Stimulated activated CD8-positive, alpha-beta memory T cell treated with anti-CD3 and anti-CD28 coated beads, Interleukin-4, amount 100 ng/mL, for 4 hours (primary cell): ENCODE measurements at places on chromosomes 16 and 17.

GRCh38 chr17:5870231-5870953 lies 199.8 kb upstream of the WSCD1 start:
- no peak for DNase-seq

DNA sequence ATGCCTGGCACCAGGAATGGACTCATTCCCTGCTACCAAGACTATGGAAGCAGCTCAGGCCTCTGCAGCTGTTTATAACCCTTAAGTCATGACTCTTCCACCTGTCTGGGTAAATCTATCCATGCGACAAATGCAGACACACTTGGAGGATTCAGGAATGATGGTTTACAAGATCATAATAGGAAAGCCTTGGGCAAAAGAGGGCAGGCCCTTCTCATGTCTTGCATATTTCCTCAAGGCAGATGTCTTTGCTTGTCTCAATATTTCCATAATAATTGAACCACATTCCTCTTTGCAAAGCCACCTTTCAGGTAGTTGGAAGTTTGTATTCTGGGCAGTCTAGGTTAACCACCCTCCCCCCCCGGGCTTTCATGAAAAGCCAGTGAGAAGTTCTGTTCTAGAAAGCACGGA lies 884 bp upstream of the JPT1 start:
- no peak for DNase-seq

DNA sequence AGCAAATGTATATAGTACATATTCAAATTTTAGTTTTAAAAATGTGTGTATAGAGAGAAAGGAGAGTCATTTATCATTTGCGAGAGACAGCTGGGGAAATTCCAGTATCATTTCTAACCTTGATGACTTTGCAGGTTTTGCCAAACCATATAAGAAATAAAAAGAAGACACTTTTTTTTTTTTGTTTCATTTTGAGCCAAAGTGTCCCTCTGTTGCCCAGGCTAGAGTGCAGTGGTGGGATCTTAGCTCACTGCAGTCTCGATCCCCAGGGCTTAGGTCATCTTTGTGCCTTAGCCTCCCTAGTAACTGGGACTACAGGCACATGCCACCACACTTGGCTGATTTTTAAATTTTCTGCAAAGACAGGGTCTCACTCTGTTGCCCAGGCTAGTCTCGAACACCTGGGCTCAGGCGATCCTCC lies 38.4 kb upstream of the VWA3A start:
- DNase-seq: no peak

DNA sequence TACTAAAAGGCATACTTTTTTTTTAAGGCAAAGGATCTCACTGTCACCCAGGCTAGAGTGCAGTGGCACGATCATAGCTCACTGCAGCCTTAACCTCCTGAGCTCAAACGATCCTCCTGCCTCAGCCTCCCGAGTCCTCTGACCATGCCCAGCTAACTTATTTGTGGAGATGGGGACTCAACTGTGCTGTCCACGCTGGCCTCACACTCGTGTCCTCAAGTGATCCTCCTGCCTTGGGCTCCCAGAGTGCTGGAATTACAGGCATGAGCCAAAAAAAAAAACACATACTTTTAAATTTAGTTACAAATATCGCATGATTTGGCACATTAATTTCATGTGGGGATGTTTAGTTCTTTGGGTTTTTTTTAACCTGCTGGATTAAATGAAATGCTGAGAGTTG lies 207.7 kb upstream of the CHMP6 start:
- no peak for DNase-seq

DNA sequence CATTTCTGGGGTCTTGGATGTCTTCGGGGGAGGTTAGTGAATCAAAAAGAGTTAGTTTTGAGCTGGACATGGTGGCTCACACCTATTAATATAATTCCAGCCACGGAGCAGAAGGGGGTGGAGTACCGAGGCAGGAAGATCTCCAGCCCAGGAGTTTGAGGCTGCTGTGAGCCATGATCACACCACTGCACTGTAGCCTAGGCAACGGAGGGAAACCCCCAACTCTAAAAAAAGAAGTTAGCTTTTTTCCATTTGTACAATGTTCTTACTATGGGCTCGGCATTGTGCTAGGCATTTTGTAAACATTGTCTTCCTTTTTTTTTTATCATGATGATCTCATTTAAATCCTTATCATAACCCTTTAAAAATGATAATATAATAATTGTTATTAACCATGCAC lies 8.3 kb upstream of the SNF8 start:
- DNase-seq: no peak

DNA sequence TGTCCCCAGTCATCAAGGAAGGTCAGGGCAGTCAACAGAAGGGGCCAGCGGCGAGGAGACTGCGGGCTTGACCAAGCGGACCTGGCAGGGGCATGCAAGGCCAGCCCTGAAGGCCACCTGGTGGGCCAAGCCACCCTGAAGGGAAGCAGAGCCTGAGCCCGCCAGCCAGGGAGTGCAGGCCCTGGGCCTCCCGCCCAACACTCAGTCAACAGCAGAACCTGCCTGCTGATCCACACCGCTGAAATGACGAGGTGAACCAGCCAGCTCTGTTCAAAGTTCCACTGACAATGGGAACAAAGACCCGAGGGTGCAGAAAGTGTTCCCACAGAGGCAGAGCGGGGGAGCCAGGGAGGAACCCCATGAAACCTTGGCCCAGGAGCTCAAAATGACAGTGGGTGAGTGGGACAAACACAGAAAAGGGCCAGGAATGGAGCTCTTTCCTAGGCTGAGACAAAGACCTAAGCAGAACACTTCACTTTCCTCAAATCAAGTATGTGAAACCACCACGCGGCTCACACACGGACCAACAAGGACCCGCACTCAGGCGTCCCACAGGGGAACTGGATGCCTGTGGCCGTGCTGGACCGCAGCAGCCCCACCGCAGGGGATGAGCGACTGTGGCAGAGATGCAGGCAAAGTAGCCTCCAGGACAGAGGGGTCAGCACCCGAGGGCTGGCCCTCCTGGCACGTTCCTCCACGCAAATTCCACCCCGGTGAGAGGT lies 12.0 kb downstream of the AXIN1 start:
- no peak for DNase-seq

DNA sequence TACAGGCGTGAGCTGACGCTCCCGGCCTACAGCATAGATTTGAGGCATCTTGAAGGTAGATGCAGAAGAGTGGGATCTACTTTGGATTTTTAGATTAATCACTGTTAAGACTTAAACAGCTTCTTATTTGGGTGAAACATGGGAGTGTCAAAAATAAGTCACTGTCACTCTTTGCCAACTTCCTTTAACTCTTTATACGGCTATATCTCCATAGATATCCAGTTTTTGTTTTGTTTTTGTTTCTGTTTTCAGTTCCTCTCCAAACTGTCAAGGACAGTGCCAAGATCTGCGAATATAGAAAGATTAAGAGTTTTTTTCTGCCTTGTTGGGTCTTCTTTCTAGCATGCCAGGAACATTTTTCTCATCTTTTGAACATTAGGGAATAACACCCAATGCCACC lies 706.1 kb downstream of the WWOX start:
- DNase-seq: no peak

GRCh38 chr16:11405331-11406176 lies 60.3 kb downstream of the RMI2 start:
- DNase-seq: peak; percentile 13

DNA sequence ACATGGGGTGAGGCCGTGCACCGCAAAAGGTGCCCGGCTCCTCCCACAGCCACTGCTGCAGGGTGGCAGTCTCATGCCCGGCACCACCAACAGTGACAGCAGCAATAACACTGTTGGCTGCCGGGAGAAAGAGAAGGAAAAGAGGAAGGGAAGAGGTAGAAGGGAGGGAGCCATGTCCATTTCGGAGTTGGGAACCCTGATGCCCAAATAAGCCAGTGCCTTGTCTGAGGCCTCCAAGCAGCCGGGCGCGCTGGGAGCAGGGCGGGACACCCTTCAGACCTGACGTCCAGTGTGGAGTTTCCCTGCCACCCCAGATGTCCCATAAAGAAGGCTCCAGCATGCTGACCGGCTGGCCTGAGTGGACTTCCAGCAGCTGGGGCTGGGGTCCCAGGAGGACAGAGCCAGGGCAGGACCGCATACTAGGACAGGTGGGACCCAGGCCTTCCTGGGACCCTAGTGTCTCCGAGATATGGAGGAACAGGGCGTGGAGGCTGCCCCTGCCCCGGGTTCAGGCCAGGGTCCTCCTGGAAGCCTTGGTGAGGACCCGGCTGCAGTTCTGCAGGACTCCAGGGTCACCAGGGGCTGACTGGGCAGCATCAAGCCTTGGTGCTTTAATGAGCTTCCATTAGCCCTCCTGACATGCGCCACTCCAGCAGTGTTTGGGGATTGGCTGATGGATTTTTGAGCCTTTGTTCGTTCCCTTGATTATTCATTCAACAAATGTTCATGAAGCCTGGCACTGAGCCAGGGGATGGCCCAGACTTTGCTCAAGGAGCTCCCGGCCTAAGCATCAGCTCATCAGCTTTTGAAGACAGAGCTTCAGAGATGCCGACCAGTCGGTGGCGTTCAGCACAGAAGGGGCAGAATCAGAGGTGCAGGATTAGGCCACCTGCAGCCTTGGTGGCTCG lies 223.6 kb upstream of the CIBAR2 start:
- no peak for DNase-seq

DNA sequence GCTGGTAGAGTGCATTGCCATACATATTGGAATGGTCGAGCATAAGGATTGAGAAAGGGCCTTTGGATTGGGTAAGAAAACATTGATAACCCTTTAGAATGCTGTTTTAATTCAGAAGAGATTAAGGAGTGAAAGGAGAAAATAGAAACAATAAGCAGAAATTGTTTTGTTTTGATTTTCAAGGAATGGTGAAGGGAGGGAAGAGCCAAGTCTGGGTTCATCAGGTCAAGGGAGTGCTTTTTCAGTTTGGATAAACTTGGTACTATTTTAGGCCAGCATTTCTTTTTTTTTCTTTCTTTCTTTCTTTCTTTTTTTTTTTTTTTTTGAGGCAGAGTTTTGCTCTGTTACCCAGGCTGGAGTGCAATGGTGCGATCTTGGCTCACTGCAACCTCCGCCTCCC lies 50.3 kb downstream of the SNTB2 start:
- DNase-seq: no peak

DNA sequence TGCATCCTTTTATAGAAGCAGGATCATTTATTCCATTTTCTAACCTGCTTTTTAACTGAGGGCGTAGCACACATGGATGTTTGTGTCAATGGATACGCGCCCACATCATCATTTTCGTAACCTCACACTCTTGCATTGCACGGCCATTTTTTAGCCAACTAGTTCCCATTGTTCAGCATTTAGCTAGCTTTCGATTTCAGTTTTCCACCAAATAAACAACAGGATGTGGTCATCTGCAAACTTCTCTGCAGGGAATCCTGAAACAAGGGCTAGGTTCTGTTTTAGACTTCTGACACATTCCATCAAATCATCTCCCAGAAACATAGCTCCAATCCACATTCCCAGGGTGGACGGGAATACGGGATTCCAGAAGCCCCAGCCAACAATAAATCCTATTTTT lies 6.4 kb downstream of the CYB561 start:
- DNase-seq: no peak

DNA sequence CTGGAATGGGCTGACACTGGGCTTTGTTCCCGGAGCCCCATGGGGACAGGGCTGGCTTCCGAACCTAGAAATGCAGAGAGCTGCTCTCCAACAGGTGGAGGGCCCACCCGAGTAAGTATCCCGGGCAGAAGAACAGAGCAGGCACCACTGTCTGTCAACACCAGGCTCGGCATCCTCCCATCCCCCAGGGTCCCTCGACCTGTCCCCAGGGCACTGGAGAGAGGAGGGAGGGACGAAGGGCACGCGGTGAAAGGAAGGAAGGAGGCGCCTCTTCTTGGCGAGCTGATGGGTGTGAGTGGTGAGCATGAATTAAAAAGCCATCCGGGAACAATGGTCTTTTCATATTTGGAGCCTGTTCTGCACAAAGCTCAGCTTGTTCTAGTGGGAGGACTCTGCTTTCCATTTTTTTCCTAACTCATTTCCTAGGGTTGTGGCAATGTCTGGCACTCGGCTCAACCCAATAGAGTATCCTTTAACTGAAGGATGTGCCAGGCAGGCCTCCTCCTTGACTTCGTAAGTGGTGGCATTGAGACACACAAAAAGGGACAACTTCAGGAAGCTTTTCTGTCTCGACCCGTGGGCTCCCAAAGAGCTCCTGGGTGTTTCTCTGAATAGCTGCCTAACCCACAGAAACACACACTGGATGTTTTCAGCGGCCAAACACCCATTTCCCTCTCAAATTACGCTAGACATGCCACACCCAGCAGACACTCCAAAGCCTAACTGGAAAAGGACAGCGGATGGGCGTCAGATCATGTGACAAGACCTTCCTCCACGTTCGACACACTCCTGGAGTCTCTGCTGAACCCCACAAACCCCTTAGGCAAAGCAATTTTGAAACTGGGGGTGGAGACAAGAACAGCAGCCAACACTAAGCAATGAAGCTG lies 47.7 kb downstream of the ZFHX3 start:
- no peak for DNase-seq

- DNase-seq: no peak
These were observed 159.1 kb downstream of the UTP18 start for GRCh38 chr17:51419476-51419875.

GRCh38 chr16:60818465-60818864 lies 1217.8 kb downstream of the CDH8 start:
- no peak for DNase-seq

- DNase-seq: no peak
These were observed 358.1 kb downstream of the CDH8 start for GRCh38 chr16:61678182-61678581.

- no peak for DNase-seq
These were observed 47.5 kb downstream of the RNF213 start for GRCh38 chr17:80307994-80308691.

DNA sequence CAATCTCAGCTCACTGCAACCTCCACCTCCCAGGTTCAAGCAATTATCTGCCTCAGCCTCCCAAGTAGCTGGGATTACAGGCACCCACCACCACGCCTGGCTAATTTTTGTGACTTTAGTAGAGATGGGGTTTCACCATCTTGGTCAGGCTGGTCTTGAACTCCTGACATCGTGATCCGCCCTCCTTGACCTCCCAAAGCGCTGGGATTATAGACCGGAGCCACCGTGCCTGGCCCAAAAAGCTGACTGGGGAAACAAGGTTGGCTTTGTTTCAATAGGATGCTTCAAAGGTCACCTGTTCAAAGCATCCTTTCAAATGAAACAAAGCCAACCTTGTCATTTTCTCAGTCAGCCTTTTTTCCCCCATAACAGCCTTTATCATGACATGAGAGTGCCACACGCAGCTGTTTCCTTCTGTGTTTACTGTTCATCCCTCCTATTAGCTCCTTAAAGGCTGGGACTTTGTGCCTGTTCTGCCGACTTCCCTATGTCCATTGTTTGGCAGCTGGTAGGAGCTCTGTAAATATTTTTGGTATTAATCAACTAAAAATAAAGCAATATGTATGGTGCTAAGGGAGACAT lies 51.1 kb downstream of the ADAMTS18 start:
- no peak for DNase-seq

GRCh38 chr16:30372725-30373124 lies 1.9 kb upstream of the MYL11 start:
- no peak for DNase-seq

- peak; percentile 27 for DNase-seq
These were observed 14.3 kb downstream of the KPNB1 start for GRCh38 chr17:47663912-47664623.

- no peak for DNase-seq
These were observed 1.3 kb upstream of the CYBA start for GRCh38 chr16:88651989-88652761.
